ENCODE measurements at places on chromosomes 16 and 17.

- no peak for DNase-seq
These were observed 20.4 kb downstream of the TBX2 start for GRCh38 chr17:61420052-61420451.

DNA sequence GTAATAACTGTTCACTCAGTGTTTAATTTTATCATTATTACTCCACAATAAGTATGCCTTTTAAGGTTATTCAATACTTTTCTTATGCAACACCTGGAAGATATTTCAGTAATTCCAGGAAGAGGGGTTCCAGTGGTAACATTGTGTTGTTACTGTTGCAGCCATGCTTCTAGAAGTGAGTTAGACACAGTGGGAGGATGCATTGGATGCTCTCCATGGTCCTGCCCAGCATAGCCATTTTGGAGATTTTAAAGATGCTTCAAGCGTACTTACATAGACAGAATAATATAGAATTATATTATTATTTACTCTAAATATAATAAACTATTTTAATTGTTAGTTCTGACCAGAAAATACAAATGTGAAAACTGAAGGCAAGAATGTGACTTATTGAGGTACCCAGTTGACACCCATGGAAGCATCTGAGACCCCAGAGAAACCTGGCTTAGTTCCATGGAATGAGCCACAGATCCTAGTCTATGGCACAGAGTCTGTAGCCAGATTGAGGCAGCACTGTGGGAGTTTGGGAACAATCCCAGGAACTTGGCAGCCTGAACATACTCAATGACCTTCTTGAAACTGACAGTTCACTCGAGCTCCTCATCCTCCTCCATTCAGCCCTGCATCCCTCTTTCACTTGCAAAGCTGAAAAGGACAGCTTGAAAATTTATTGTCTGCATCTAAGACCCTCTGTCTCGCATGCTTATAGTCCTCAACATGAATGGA is 190.1 kb upstream of the HS3ST4 start:
- no peak for DNase-seq

- no peak for DNase-seq
These were observed at the start of gene ABCC3 for GRCh38 chr17:50634224-50634914. Gene ABCC3 (plus strand): TSS chr17:50634881. CDS start chr17:50634937, 56 bp downstream.

DNA sequence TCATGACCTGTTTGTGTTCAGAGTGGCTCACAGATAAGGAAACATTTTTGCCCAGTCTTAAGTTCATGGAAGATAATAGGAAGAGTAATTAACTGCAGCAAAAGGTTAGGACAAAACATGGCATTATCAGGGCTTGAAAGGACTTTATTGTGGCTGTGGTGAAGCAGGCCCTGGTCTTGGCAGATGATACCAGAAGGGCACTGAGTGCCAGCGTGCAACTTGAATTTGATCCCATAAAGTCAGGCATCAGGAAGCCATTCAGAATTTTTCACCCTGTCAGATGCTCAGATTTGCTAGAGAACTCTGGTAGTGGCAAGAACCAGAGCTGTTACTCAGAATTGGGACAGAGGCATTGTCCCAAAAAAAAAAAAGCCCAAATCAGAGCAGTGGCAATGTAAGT is 11.2 kb upstream of the COG7 start:
- no peak for DNase-seq

DNA sequence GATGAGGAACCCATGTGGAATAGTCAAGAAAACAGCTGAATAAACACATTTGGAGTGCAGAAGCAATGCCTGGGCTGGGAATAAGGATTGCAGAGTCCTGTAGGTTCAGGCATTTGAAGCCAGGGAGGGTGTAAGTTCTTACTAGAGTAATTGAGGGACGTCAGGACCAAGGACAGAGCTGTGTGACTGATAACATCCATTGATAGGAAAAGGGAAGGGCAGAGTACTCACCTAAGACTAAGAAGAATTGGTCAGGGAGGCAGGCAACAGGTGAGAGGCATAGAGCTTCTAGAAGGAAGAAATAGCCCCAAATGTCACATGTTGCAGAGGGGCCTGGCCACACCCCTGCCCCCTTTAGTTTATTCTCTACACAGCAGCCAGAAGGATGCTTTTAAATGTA is 79.8 kb upstream of the TMEM132E start:
- no peak for DNase-seq

DNA sequence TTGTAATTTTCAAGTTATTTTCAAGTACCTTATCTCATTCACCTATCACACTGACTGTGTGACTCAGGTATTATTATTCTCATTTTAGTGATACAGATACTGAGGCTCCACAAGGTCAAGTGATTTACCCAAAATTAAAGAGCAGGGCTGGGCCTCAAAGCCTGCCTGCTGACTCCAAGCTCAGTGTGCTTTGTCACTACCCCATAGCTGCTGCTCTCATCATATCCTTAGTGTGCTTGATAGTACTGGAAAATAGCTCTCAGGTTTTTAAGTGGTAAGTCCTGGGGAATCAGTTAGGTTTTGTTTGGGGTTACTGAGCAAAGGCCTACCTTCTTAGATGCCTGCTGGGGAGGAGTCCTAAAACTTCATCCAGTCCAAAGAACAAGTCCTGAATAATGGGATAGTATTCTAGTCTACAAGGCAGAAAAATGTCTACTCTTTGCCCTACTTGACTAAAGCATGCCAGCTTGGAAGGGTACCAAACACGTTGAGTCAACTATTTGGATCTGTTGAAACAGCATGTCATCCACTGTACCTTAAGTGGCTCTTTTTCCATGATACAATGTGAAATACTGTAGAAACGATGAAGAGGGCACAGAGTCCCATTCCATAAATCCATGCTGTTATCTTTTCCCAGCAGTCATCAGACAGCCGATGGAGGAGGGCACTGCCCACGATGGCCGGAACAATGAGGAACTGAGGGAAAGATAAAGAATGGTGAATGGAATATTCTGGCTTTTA is 10.7 kb downstream of the MMD start:
- DNase-seq, result no peak

- no peak for DNase-seq
These were observed 37.3 kb upstream of the FA2H start for GRCh38 chr16:74811911-74812310.

- DNase-seq, result no peak
These were observed 12.8 kb downstream of the GOSR2 start for GRCh38 chr17:46935658-46936266.

GRCh38 chr17:50115756-50116155 is 14.2 kb downstream of the SAMD14 start:
- DNase-seq, result no peak

DNA sequence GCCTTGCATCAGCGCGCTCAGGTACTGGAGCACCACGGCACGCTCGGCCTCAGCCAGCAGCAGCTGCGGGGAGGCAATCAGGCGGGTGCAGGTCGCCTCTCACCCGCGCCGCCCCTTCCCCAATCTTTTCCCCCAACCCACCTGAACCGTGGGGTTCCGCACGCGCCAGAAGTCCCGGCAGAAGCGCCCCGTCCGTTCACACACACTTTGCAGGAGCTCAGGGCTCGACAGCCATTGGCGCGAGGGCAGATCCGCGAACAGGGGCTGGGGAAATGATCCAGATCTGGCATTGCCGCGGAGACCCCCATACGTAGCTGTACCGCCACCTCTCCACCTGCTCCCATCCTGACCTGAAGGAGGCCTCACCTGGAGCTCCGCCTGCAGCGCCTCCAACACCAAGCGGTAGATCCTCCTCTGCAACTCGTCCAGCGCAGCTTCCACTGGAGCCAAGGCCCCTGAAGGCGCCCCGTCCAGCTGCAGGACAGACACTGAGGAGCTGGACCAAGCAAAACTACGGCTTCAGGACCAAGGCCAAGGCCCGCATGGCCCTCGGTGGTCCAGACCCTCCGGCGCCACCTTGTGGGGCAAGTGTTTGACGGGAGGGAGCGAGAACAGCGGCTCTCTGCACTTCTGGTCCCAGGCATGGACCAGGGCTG is 1.4 kb upstream of the MATCAP1 start:
- peak; percentile 65 for DNase-seq

- no peak for DNase-seq
These were observed at the start of gene CNTNAP1 for GRCh38 chr17:42681976-42682721. Gene CNTNAP1 (plus strand): TSS chr17:42682531. CDS start chr17:42682830, 299 bp downstream.

- no peak for DNase-seq
These were observed 17.1 kb downstream of the CNGB1 start for GRCh38 chr16:57953857-57954256.

DNA sequence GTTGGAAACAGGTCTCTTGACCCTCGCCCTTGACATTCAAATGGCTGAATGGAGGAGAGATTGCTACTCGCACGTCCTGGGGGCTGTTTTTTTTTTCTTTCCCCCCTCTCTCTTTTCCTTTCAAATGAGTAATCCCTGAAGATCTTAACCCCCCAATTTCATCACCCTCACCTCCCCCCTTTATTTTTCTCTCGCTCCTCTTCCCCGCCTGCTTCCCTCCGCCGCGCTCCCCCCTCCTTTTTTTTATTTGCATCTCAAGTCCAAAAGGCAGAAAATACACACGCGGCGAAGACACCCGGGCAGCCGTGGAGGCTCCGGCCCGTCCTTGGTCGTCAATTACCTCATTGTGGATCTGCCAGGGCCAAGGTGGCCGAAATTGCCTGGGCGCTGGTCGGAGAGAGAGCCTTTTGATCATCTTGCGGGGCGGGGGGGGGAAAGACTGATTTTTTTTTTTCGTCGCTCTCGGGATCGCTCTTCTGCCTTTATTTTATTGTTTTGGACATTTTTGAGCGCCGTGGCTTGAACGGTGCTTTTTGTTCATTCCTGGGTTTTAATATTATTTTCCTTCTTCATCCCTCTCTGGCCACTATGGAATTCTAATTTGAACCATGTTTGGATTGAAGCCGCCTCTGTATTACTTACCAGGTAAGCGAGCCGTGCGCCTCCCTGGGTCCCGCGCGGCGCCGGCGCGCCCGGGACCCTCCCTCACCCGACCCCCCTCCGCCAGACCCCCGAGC is 57.2 kb upstream of the GSE1 start:
- no peak for DNase-seq

- DNase-seq, result no peak
These were observed 44.4 kb downstream of the IRX3 start for GRCh38 chr16:54242199-54242598.

DNA sequence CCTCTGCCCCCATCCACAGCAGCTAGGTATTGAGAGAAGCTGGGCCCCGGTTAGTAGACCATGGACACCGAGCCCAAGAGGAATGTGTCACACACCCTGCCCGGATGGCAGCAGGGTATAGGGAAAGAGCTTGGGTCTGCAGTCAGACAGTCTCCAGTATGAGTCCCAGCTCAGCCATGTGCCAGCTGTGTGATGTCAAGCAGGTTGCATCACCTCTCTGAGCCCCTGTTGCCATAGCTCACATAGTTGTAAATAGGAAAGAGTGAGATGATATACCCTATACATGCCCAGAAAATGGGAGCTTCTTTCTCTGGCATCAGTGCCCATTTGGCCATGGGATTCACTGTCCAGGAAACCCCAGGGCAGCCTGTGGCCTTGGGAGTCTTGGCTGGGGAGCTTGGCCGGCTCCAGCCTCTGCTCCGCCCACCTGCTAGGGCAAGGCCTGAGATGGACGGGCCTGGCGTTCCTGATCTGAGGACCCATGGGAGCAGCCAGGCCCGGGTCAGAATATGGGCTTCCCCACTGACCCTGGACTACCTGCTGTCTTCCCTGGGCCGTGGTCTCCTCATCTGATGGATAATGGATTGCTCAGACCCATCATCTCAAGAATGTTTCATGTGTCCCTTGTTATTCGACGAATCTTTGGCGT is 13.2 kb downstream of the CD300LG start:
- no peak for DNase-seq

- no peak for DNase-seq
These were observed 55.5 kb downstream of the SYT17 start for GRCh38 chr16:19223235-19224170.

- DNase-seq, result no peak
These were observed 1.1 kb downstream of the KATNIP start for GRCh38 chr16:27551036-27551435.

- DNase-seq, result no peak
These were observed 13.5 kb downstream of the SPECC1 start for GRCh38 chr17:20022701-20023100.

DNA sequence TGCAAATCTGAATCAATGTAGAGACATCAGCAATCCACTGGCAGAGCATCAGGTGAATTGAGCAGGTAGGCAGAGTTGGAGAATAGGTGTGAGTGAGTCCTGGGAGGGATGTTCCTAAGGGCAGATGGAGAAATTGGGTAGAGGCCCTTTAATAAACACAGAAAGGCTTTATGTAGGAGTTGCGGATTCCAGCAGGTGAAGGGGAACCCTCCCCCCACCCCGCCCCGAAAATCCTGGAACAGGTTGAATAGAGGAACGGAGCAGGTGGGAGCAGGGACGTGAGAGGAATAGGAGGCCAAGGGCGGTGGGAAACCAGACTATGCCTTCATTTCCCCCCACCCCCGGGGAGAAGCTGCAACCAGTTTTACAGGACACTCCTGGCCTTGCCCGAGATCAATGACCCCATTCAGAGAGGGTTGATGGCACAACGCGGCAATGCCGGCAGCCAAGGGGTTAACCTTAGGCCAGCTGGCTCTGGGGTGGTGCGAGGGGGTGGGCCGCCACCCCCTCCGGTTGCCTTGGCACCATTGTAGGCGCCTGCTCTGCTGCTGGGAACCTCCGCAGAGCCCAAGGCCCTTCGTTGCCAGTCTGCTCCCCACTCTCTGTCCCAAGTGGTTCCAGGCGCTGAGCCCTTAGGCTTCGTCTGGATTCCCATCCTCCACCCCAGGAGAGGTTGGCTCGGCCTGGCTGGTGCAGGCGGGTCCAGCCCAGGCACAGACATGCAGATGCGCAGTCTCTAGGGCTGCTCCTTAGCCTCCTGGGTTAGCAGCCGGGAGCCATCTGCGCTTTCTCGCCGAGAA is 814 bp upstream of the RUNDC3A start:
- no peak for DNase-seq

DNA sequence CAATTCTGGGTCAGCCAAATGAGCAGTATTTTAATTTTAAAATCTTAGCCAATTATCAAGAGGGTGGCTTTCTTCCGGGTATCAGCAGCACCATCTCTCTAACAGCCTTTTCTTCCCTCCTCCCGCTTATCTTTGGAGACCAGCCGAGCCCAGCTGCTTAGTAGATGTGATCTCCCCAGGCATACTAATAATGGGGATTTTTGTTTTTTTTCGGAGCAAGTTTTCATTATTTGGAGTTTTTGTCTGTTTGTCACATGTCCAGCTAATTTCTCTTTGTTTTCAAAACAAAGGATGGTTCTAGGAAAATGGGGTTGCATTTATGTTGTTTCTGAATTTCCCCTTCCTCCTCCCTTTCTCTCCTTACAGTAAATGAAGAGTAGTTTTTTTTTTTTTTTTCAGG is 170.5 kb upstream of the MPHOSPH6 start:
- no peak for DNase-seq

DNA sequence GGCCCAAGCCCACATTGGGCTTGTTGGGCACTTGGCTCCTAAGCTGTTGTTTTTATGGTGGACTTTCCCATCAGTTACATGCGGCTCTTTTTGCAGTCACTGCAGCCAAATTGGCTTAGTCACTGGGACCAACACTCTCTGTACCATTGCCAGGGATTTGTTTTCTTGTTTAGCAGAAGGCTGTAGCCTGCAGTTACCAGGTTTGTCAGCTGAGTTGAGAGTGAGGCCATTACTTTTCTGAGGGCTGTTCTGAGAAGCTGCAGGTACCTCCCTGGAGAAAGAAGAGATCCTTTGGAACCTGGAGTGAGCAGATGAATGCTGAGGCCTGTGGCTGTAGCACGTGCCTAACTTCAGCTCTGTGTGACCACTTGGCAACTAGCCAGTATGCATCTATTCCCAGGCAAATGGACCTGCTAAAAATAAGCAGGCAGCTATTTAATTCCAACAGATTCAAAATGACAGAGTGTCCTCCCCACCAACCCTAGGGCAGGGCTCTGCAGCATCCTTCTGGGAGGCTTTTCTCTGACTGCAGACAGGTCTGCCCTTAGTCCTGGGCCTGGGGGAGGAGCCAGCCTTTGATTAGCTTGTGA is 12.9 kb downstream of the AKAP1 start:
- no peak for DNase-seq
